C1 segment of cervical spinal cord (tissue), 14 donors: ENCODE measurements at places on chromosomes 12 and 14.

GRCh38 chr12:112907415-112908157 lies 824 bp downstream of the OAS1 start:
- no peak for DNase-seq

DNA sequence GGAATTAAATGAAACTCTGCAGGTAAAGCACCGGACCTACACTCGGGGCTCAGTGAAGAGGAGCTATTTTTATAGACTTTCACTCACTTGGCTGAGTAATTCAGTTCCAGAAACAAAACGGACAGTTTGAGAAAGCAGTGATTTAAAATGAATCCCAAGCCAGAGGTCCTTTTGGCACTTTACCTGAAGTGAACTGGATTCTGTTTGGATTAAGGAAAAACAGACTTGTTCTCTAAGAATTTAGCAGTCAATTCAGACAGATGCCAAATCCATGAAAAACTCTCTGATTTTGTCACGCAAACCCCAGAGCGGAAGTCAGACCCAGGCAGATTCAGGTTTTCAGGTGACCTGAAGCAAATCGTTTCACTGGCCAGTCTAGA lies 4.9 kb upstream of the VASH1 start:
- no peak for DNase-seq

DNA sequence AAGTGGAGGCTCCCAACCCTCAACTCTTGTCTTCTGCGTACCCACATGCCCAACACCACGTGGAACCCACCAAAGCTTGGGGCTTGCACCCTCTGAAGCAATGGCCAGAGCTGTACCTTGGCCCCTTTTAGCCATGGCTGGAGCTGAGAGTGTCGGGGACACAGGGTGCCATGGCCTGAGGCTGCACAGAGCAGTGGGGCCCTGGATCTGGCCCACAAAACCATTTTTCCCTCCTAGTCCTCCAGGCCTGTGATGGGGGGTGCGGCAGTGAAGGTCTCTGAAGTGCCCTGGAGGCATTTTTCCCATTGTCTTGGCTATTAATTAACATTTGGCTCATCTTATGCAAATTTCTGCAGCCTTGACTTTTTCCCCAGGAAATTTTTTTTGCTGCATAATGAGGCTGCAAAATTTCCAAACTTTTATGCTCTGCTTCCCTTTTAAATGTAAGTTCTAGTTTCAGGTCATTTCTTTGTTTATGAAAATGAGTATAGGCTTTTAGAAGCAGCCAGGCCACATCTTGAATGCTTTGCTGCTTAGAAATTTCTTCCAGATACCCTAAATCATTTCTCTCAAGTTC lies 18.7 kb upstream of the ASPG start:
- no peak for DNase-seq

DNA sequence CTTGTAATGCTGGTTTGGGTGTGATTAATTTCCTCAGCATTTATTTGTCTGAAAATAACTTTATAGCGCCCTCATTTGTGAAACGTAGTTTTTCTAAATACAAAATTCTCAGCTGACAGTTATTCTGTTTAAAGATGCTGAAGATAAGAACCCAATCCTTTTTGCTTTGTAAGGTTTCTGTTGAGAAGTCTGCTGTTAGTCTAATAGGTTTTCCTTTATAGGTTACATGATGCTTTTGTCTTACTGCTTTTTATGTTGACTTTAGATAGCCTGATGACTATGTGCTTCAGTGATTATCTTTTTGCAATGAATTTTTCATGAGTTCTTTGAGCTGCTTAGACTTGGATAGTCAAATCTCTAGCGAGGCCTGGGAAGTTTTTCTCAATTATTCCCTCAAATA lies 168.6 kb upstream of the PDE3A start:
- no peak for DNase-seq

DNA sequence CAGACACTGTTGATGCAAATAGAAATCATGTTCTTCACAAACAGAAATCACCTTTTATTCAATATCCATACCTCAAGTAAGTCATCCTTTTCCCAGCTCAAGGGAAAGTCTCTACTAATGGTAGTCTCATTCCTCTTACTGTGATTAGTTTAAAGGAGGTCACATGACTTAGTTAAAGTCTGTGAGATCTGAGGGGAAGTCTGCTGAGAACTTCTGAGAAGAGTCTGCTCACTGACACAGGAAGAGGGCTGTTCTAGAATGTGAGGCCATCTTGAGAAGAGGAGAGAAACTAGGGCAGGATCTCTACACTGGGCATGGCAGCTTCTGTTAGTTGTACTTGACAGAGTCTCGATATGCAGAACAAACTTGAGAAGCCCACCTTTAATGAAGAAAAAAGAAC lies 146.8 kb downstream of the C12orf42 start:
- no peak for DNase-seq
